ENCODE measurements at places on chromosomes 7 and 10.

DNA sequence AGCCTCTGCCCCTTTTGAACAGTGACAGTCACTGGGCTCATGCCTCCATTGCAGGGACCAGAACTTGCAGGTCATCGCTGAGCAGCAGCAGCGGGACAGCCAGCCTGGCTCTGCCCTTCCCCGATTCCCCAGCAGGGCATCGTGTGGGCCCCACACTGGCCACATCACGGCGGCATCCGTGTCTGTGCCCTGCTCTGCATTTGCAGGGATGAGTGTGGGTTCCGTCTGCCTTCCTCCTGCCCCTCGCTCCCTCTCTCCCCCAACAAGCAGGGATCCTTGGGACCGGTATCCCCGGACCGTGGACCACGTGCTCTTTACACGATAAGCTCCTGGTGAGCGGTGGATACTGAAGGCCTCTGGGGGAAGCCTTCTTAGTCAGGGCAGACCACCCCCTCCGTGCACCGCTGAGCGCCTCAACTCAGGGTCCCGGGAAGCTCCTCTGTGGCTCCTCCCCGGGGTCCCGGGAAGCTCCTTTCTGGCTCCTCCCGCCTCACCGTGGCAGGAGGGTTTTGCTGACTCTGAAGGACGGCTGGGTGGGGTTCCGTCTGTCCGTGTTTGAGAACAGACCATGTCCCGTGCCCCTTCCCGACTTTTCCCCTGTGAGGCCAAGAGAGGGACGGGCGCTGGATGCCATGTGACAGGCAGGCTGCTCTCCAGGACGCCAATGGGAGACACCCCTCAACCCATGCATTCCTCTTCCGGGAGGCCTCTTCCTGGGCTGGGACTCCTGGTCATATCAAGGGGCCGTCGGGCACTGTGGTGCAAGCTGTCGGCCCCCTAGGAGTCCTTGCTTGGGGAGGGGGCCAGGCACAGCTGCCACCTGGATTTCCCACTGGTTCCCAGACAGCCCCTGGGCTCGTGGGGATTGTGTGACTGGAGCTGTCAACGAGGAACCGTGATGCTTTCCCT lies 23.5 kb upstream of the NKX6-2 start:
- no peak for DNase-seq

DNA sequence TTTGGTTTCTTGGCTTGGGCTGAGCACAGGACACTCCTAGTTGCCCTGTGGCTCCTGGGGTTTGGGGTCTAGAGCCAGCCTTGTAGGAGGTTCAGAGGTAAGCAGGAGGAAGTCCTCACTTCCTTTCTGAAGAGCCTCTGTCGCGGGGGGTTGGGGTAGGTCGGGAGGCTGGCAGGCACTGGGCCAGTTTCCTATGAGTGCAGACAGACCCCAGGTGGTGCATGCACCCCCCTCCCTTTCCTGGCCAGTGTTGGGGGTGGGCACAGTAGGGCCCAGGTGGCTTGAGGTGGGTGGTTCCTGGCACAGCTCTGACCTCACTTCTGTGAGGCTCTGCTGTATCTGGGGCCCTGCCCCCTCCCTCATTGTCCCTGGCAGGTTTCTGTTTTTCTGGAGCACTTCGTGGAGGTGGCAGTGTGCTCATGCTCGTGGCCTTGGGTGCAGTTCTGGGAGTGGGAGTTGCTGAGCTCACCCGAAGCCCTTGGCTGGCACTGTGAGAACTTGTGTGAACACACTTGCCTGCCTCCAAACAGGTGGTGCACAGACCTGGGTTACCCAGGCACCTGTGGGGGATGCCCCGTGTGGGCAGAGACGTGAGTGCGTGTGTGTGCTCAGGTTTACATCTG lies 1.8 kb downstream of the PALD1 start:
- no peak for DNase-seq

DNA sequence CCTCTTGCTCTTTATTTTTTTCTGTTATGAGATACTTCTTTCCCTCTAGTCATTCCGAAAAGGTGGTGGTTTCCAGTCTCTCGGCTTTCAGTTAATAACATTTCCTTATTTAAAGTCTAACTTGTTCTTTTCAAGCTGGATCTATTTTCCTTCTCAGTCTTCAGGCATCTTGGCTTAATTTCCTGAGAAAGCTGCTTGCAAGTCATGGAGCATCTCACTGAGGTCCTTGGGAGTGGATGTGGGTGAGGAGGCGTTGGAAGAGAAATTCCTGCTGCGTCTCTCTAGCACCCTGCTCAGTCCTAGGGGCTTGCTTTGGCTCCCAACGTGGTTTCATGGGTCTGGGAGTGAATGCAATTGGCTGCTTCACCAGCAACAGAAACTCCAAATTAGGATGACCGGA lies 210.2 kb upstream of the MKI67 start:
- DNase-seq: no peak

DNA sequence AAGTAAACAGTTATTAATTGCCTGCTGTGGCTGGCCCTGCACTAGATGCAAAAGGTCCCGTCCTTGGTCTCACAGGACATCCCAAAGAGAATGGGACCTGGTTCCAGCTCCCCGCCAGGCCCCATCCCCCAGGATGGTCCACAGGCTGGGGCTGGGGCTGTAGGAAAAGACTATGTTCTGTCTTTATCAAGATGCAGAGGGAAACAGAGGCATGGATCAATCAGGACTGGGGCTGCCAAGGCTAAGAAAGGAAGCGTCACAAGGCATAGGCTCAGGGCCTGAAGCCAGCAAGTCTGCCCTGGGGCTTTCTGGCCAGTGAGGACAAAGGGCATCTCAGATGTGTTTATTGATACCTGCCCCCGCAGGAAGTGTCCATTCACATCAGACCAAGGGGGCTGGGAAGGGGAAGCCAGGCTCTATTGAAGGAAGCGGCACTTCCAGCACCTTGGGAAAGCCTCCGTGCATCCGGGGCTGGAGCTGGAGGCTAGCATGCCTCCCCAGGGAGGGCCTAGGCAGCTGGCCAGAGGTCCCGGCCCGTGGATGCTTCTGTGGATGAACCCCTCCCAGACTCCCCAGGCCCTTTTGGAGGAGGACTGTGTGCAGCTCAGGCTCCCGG lies 5.8 kb downstream of the VSIR start:
- peak; percentile 43 for DNase-seq

DNA sequence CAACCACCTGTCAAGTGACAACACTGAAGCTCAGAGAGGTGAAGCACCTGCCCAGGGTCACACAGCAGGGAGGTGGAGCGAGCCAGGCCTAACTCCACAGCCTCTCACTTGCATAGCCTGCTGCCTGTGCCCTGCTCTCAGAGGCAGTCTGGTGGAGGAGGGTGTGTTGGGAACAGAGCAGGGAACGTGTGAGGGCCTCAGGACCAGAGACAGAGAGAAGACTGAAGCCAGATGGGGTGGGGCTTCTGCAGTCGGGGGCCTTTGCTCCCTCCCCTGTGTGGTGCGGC lies 114.0 kb downstream of the PTPN20 start:
- DNase-seq: no peak

GRCh38 chr10:113247050-113247449 lies 297.0 kb downstream of the TCF7L2 start:
- no peak for DNase-seq

DNA sequence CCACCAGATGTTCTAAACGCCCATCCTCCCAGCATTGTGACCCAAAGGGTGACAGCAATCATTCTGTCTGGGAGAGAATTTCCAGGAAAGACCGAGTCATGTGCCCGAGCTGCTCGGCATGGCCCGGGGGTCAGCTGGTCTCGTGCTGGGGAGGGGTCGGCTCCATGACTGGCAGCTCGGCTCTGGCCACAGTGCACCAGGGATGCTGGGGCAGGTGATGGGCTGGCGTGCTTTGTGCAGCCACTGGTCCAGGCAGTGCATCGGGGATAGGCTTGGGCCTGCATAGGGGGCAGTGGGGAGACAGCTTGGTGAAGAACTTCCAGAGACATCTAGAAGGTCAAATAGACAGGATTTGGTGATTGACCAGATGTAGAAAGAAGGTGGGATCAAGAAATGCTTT lies 39.2 kb upstream of the PSMG3 start:
- DNase-seq: no peak

DNA sequence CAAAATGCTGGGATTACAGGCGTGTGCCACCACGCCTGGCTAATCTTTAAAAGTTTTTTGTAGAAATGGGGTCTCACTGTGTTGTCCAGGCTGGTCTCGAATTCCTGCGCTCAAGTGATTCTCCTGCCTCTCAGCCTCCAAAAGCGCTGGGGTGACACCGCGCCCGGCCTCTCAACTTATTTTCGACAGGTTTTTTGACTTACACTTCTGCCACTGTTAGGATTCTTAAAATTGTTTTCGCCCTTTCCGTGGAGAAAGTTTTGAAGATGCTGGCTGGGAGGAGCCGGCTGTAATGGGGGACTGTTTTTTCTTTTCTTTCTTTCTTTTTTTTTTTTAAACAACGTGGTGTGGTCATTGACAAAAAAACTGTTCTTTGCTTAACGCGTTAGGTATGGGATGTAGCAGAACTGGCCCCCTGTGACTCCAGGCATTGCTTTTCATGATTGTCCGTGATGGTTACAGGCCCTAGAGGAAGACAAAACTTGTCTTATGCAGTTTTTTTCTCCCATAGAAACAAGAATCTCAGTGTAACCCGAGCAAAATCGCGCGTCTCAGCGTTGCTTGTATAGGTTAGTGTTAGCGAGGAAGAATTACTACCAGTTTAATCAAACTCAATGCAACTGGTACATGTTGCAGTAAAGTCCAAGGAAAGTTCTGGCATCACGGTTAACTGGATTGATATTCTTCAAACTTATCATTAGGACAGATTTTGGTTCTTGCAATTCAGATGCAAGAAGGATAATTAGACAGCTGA lies 72.2 kb downstream of the DAGLB start:
- peak; percentile 63 for DNase-seq

DNA sequence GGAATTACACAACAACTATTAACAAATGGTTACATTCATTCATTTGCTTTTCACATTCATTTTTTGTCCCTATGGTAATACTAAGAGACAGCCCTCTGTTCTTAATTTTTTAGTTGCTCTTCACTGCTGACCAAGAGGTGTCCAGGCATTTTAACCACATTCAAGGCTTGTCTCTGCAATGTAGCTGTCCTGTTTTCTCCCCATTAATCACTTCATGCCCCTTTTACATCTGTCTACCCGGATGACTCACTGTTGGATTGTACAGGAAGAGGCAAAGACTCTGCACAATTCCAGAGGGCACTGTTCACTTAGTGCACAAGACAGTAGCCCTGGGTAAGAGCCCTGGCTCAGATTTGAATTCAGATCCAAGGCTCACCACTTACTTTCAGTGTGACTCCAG lies 168.5 kb downstream of the NOC3L start:
- DNase-seq: no peak

DNA sequence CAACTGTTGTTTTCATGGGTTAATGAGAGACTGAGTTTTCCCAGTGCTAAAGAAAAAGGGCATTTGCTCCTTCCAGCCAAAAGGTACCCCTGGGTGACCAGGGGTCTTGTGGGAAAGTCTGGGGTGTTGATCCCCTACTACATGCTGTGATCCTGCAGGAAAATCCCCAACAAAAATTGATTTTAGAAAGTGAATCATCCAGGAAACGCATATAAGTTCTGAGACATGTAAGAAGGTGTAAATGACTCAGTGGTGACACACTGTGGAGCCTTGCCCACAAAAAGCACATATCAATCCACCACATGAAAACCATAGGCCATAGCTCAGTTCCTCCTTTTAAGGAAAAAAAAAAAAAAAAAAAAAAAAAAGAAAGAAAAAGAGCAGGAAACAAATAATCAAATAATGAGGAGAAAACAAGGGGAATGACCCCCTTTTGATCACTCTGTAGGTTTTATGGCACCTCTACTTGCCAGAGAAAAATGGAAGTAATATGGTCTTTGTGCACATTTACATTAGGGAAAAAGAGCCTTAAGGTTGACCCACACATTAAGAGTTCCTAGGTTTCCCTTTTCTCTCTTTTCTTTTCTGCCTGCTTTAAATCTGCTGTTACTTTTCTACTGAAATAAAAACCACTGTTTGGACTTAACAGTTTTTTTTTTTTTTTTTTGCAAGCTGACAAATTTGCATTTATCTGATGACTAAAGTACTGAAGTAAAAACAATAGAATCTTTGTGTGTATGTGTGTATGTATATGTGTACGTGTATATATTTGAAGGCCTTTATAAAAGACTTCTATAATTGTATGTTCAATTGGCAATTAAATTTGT lies 386.0 kb downstream of the KIF20B start:
- DNase-seq: no peak

DNA sequence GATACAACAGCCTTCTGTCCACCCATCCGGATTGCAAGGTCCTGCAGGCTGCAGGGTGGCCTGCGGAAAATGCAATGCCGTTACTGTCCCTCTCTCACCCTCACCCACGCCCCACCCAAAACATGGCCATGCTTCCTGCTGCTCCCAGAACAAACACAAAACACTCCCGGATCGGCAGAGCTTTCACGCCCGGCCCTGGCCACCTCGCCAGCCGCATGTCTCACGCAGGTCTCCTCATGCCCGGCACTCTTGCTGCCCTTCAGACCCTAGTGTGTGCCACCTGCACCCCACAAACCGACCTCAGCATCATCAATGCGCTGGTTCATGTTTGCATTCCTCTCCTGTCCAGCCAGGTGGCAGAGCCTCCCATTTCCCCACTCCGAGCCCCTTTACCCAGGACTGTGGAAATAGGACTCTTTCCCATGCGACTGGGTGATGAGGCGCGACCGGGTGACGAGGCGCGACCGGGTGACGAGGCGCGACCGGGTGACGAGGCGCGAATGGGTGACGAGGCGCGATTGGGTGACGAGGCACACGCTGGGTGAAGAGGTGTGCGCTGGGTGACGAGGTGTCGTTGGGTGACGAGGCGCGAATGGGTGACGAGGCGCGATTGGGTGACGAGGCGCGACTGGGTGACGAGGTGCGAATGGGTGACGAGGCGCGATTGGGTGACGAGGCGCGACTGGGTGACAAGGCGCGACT lies 8.9 kb upstream of the NOM1 start:
- DNase-seq: no peak

DNA sequence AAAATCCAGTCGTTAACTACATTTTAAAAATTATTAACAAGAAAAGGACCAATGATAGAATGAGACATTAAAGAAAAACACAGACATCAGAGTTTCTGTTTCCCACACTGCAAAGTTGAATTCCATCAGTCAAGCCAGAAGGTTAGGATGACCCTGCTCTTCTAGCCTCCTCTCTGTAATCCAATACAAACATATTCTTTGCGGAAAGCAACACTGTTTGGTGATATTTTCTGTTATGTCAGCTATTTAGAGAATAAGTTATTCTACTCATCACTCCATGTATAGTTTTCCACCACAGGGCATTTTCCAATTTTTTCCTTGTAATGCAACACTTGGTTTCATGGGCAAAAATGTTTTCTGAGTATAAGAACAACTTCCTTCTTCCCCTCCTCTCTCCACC lies 152.3 kb downstream of the EVX1 start:
- DNase-seq: no peak

- peak; percentile 3 for DNase-seq
Observed at GRCh38 chr7:100247152-100247757, 27.5 kb downstream of the PVRIG start.

All from endothelial cell of umbilical vein (primary cell).